ENCODE measurements at places on chromosomes 13 and 19. TPM values are rescaled to one million over a fixed set of nuclear protein-coding genes. Genes with fewer than 3 reads are reported as not detected.

ATP4A gene
- total RNA-seq, result not detected

GARIN5B gene
- total RNA-seq, result not detected

ZNF880 gene
- total RNA-seq, result 28.4 TPM

SHC2 gene
- total RNA-seq, result 2.7 TPM

ALOX5AP gene
- total RNA-seq, result 0.25 TPM

CLDN10 gene
- not detected for total RNA-seq

Data from uterine smooth muscle cell (primary cell).